ENCODE measurements at places on chromosomes 5 and 9.

DNA sequence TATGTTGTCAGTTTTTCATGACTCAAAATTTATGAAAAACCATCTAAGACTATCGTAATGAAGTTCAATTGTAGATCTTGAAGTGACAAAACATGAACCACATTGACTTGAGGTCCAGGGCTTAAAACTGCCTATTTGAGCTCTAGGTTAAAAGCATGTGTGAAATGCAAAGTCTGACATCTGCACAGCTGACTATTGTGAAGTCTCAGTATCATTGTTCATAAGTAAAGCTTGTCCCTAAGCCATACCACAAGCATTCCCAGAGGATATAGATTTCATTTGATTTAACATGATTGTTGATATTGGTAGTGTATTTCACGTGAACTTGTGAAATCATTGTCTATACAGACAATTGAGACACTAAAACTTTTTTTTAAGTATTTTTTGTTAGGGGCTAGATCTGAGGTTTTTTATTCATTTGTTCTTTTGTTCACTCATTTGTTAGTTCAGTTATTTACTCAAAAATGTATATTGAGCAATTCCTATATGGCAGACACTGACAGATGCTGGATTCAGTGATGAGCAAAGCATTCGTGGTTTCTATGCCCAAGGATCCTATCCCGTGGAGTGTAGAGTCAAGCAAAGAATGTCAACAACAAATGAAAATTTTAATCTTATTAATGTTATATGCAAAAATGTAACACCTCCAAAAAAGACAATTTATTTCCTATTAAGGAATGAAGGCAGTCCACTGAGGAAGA, 485.2 kb downstream of the RAB3C start:
- DNase-seq: no peak

- DNase-seq: no peak
These were observed 397.7 kb downstream of the TMEM38B start for GRCh38 chr9:106092083-106092482.

DNA sequence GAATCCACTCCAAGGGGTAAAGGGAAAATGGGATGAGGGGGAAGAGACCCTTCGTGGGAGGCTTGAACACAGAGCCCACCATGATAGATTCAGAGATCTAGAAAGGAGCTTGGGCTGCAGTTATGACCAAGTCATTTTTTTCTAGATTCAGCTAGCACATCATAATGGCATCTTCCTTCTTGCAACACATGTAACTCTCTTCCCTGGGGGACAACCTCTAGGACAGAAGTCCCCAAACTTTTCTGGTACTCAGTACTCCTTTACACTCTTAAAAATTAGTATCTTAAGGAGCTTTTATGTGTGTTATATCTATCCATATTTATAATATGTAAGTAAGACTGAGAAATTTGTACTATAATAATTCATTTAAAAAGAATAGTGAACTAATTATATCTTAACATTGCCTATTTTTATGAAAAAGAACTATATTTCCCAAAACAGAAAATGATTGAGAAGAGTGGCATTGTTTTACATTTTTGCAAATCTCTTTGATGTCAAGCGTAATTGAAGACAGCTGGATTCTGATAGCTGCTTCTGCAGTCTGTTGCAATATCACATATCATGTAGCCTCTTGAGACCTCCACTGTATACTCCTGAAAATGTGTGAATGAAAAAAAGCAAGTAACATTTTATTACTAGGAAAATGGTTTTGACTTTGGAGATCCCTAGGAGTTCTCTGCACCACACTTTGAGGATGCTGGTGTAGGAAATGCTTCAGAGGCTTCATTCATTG, 875 bp downstream of the ACO1 start:
- no peak for DNase-seq

DNA sequence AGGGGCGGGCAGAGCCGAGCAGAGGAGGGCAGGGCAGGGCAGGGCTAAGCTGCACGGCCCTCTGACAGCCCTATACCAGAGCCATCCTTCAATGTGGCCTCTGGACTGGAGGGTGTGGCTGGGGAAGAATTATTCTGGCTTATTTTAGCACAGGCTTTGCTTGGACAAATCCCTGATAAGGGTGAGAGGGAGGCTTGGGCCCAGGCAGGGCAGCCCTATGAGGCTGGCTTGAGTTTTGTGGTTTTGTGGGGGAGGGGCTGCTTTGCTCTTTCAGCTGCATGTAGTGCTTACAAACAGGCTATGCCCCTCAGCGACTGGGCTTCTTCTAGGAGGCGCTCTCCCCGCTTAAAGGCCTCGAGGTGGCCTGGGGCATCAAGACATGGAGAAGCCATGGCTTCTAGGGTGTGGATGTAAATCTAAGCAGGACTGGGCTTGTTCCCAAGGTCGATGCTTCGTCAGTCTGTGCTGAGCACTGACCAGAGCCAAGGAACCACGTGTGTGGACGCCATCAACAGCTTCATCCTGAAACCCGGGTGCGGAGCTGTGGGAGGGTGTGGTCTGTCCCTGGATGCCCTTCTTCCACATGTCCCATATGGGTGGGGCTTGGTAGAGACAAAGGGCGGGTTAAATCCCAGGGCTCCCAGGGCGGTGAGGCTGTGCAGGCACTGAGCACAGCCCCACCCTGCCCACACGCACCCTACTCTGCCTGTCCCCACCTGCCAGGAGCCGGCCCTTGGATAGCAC, 45.7 kb upstream of the IPPK start:
- no peak for DNase-seq

DNA sequence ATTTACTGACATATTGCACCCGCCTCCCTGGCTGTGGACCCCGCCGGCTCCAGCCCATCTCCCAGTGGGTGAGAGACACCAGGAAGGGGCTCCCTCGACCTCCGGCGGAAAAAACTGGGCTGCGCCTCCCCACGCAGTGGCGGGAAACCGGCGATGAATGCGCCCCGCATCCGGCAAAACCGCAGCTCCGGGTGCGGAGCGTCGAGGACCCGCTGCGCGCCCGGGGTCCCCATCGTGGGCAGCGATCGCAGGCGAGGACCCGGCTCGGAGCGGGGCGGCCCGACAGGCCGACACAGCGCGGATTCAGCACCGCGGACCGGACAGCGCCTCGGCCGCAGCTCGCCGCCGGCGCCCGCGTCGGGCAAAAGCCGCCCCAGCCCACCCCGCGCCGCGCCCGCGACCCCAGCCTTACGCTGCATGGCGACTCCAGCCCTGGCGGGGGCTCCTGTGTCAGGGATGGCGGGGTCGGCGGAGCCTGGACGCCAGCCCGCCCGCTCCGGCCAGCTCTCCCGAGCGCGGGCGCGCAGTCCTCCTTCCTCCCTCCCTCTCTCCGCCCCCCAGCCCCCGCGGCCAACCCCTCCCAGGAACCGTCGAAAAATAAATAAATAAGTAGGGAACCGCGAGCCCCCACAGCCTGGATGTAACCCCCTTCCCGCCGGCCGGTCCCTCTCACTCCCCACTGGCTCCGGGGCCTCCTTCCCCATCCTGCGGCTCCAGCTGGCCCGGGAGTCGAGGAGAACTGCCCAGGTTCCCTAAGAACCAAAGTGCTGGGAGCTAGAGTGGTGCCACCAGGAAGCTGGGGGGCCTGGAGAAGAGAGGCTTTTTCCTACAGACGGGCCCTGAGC, 3.1 kb downstream of the LHX3 start:
- DNase-seq: no peak

- no peak for DNase-seq
These were observed 11.1 kb upstream of the CDC42SE2 start for GRCh38 chr5:131252824-131253171.

GRCh38 chr9:131099102-131099606, 2.8 kb downstream of the AIF1L start:
- no peak for DNase-seq

- DNase-seq: no peak
These were observed 4.5 kb downstream of the ROR2 start for GRCh38 chr9:91945277-91946085.

- no peak for DNase-seq
These were observed 8.6 kb downstream of the ITK start for GRCh38 chr5:157189223-157189622.

GRCh38 chr9:89367281-89367680, 49.0 kb downstream of the SECISBP2 start:
- DNase-seq: no peak

GRCh38 chr5:132501961-132502931, 11.7 kb upstream of the IRF1 start:
- no peak for DNase-seq

GRCh38 chr9:83435301-83435700, 102.9 kb downstream of the FRMD3 start:
- DNase-seq: no peak

- DNase-seq: no peak
These were observed 6.7 kb downstream of the SLC2A8 start for GRCh38 chr9:127403507-127404192.

GRCh38 chr9:111058166-111058565, 19.9 kb upstream of the LPAR1 start:
- no peak for DNase-seq

All from NCI-H524 treated with DMSO at 0.1 percent for 48 hours (cell line).